ENCODE measurements at places on chromosomes 2 and 18.

GRCh38 chr2:194883711-194884110, 773.3 kb upstream of the SLC39A10 start:
- no peak for DNase-seq

- DNase-seq, result no peak
Measured at GRCh38 chr18:73824671-73825070, 323.0 kb downstream of the FBXO15 start.

DNA sequence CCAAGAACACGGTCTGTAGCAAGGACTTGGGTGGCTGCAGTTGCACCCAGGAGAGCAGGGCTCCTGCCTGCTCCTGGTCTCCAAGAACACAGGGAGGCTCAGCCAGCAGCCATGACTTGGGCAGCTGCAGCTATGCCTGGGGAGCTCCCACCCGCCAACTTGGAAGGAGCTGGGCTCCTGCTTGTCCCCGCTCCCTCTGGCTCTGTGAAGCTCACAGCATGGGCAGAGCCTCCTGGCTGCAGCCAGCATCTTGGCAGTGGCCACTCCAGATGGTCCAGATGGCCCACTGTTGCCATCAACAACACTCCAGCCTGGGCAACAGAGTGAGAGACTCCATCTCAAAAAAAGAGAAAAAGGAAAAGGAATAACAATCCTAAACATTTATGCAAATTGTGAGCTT, 5.2 kb downstream of the ZSCAN30 start:
- DNase-seq, result no peak

DNA sequence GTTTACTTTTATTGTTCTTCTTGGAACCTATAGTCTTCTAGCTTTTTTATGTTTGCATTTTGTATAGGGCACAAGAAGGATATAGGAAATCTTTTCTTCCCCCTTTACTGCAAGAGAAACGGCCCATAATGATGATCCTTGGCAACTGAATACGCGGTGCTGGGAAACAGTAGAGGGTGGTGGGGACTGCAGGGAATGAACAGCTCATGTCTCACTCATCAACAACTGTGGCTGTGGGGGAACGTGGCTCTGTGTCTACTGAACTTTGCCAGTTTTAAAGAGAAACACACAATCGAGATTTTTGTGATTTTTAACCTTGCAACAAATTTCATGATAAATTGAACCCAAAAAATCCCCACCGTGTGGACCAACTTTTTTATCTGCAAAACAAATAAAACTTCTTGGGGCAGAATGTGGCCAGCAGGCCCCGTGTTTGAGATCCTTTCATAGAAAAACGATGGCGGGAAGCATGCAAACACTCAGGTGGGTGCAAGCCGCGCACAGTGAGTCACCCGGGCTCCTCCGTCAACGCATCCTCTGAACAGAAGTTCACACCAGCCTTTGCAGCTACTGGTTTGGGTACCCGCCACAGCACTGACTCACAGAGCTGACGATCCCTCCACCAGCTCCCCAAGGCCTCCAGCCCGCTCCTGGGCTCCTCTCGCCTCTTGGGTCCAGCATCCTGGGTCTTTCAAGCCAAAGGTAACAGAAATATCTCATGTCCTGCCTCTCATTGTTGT, 149.3 kb downstream of the COL6A3 start:
- DNase-seq, result no peak

All from activated T-cell treated with anti-CD3 and anti-CD28 coated beads for 4 hours (primary cell).